ENCODE measurements at places on chromosomes 2 and 18. TPM values are rescaled to one million over a fixed set of nuclear protein-coding genes. Genes with fewer than 3 reads are reported as not detected.

DNA sequence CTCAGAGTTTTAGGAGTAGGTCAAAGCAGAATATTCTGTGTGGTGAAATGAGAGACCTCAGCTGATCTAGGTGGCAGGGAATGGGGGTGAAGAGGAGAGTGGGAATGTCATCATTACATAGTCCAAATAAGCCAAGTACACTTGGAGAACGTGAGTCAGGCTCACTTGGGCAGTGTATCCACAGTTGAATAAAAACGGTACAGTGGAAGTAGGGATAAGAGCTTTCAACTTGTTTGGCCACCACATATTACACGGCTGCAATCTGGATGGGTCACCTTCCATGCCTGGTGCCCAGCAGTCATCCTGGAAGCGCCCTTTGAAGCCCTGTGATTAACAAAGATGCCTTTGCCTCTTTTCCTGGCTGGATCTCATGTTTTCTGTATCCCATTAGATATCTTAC, 28.6 kb downstream of the MIB1 start:
- peak overlapping the region; percentile 47 for H3K27ac ChIP-seq
- H3K36me3 ChIP-seq, result peaks cover 45% of the 10 kb centered on the region
- H3K4me1 ChIP-seq, result peaks cover 9% of the 10 kb centered on the region
- peak; percentile 10 for DNase-seq
- H3K4me3 ChIP-seq, result no peak overlapping the region
- H3K27me3 ChIP-seq, result no peaks in the 10 kb centered on the region

- H3K4me3 ChIP-seq, result no peak overlapping the region
- DNase-seq, result no peak
- no peaks in the 10 kb centered on the region for H3K36me3 ChIP-seq
- no peaks in the 10 kb centered on the region for H3K27me3 ChIP-seq
- H3K4me1 ChIP-seq, result no peaks in the 10 kb centered on the region
Observed at GRCh38 chr18:40292985-40293710, 1661.9 kb upstream of the PIK3C3 start.

GRCh38 chr2:173287594-173287993, 67.1 kb upstream of the CDCA7 start:
- DNase-seq, result no peak
- H3K27ac ChIP-seq, result peak overlapping the region; percentile 53
- peaks cover 11% of the 10 kb centered on the region for H3K4me1 ChIP-seq

GRCh38 chr2:119419803-119420508, 11.7 kb upstream of the TMEM37 start:
- DNase-seq, result no peak
- H3K4me3 ChIP-seq, result no peak overlapping the region
- peaks cover 32% of the 10 kb centered on the region for H3K27me3 ChIP-seq
- peaks cover 15% of the 10 kb centered on the region for H3K4me1 ChIP-seq

MOCOS gene
- 14.4 TPM for total RNA-seq

GRCh38 chr2:30139131-30139870, 7.5 kb upstream of the YPEL5 start:
- H3K27ac ChIP-seq, result no peak overlapping the region
- no peak for DNase-seq
- peaks cover 16% of the 10 kb centered on the region for H3K27me3 ChIP-seq
- no peaks in the 10 kb centered on the region for H3K36me3 ChIP-seq

GRCh38 chr2:96602330-96602823, 35.7 kb downstream of the KANSL3 start:
- no peak overlapping the region for H3K4me3 ChIP-seq
- no peaks in the 10 kb centered on the region for H3K27me3 ChIP-seq
- no peak overlapping the region for H3K27ac ChIP-seq

GRCh38 chr2:241304039-241304670, 11.3 kb downstream of the HDLBP start:
- DNase-seq, result no peak
- peaks cover 14% of the 10 kb centered on the region for H3K4me1 ChIP-seq
- no peak overlapping the region for H3K4me3 ChIP-seq
- H3K27ac ChIP-seq, result no peak overlapping the region
- H3K36me3 ChIP-seq, result no peaks in the 10 kb centered on the region

DNA sequence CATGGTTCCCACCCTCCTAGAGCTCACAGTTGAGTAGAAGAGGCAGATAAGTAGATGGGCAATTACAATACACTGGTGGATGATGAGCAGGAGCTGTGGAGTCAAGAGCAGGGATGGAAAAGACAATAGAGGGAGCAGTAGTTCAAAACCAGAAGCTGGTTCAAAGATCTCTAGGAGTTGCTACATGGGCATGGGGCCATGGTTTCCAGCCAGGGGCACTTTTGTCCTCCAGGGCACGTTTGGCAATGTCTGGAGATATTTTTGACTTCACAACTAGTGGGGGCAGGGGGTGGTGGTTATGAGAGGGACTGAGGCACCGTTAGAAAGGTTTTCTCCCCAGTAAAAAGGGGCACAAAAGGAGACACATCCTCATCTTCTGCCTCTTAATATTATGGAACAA, 236.0 kb downstream of the DYSF start:
- DNase-seq, result no peak
- H3K27me3 ChIP-seq, result peaks cover 29% of the 10 kb centered on the region
- no peak overlapping the region for H3K27ac ChIP-seq
- H3K4me3 ChIP-seq, result no peak overlapping the region
- no peaks in the 10 kb centered on the region for H3K4me1 ChIP-seq
- H3K36me3 ChIP-seq, result no peaks in the 10 kb centered on the region

DNA sequence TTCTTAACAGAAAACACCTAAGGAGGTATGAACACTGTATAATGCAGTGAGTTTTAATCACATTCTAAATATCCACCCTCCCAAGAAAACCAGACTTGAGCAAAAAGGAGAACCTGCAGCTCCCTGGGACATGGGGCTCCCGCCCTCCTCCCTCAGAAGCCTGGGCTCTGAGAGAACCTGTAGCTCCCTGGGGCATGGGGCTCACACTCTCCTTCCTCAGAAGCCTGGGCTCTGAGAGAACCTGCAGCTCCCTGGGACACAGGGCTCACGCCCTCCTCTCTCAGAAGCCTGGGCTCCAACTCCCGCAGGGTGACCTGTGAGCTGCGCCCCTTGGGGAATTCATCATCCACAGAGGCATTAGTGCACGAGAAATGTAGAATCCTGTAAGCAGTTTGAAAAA, 222.9 kb downstream of the SNTG2 start:
- H3K4me3 ChIP-seq, result no peak overlapping the region
- DNase-seq, result peak; percentile 52
- H3K27ac ChIP-seq, result no peak overlapping the region
- no peaks in the 10 kb centered on the region for H3K4me1 ChIP-seq
- H3K36me3 ChIP-seq, result no peaks in the 10 kb centered on the region

DNA sequence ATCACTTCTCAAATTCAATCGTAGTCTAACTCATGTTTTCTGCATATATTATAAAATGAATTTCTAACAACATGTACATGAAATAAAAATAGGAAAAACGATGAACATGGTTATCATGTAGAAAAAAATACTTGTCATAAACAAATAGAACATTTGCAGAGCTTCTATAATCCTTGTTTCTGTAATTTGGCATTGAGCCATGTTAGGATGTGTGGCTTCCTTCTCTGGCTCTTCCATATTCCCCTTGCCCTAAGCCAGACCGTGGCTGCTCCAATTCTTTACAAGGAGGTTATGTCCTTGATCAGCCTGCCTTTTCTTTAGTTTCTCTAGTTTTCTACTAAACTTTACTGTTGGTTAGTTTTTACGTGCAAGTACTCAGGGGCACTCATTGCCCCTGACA, 155.3 kb downstream of the COL6A3 start:
- H3K27me3 ChIP-seq, result no peaks in the 10 kb centered on the region
- peak overlapping the region; percentile 88 for H3K27ac ChIP-seq
- DNase-seq, result no peak
- no peak overlapping the region for H3K4me3 ChIP-seq
- H3K4me1 ChIP-seq, result peaks cover 80% of the 10 kb centered on the region

DNA sequence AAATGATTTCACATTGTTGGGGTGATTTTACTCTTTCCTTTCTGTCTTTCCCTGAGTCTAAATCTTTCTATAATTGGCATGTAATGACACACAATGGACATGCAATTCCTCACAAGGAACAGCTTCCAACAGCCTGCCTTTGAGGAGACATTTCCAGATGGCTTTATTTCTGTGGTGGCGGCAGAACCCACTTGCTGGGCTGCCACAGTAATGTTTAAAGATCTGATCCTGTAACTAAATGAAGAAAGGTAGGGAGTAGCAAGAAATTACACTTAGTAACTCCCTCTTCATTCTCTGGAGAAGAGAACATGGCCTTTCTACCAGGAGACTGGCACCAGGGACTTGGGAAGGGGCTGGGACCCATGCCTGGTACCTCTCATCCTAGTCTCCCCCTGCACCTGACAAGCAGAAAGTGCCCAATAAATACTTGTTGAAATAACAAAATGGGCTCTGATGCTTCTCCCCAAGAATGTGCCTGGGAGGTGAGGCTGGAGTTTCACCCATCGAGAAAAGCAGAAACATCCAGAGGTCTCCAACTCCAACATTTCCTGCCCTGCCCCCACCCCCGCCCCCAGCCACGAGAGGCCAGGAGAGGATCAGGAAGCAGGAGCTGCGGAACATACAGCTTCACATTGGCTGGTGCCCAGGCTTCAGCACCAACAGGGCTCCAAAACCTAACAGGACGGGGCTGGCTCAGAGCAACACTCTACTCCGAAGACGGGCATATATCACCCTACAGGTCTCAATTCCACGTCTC, 92.1 kb downstream of the PXDN start:
- H3K27ac ChIP-seq, result peak overlapping the region; percentile 97
- peaks cover 45% of the 10 kb centered on the region for H3K4me1 ChIP-seq
- DNase-seq, result peak; percentile 58

- H3K27ac ChIP-seq, result no peak overlapping the region
- no peaks in the 10 kb centered on the region for H3K4me1 ChIP-seq
- H3K4me3 ChIP-seq, result no peak overlapping the region
- no peaks in the 10 kb centered on the region for H3K27me3 ChIP-seq
Observed at GRCh38 chr2:167940346-167940725, 307.1 kb downstream of the STK39 start.

DNA sequence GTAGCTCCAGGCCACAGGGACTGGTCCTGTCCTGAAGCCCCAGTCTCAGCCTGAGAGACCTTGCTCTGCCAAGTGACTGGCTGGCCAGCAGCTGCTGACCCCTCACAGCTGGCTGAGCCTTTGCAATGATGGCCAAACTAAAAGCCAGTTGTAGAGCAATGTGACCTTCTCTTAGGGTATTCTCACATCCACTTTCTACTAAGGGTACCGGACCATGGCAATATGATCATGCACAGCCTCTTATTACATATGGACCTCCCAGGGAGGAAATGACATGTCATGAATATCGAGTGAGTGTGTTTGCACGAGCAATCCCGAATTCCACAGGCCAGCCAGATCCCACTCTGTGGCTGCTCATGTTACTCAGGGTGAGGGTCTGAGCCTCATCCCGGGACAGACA, 213.9 kb downstream of the VAPA start:
- H3K27ac ChIP-seq, result no peak overlapping the region
- peaks cover 34% of the 10 kb centered on the region for H3K27me3 ChIP-seq
- no peak overlapping the region for H3K4me3 ChIP-seq
- H3K36me3 ChIP-seq, result no peaks in the 10 kb centered on the region

LCT gene
- under 0.01 TPM for total RNA-seq

SELENOI gene
- 11.6 TPM for total RNA-seq

NT5C1B gene
- not detected for total RNA-seq

PARD6G gene
- 2.2 TPM for total RNA-seq

GRCh38 chr2:112768432-112768831, 4.0 kb upstream of the CKAP2L start:
- H3K36me3 ChIP-seq, result no peaks in the 10 kb centered on the region
- no peak for DNase-seq
- H3K27ac ChIP-seq, result no peak overlapping the region
- peaks cover 12% of the 10 kb centered on the region for H3K4me1 ChIP-seq

DES gene
- total RNA-seq, result 1.2 TPM

DNA sequence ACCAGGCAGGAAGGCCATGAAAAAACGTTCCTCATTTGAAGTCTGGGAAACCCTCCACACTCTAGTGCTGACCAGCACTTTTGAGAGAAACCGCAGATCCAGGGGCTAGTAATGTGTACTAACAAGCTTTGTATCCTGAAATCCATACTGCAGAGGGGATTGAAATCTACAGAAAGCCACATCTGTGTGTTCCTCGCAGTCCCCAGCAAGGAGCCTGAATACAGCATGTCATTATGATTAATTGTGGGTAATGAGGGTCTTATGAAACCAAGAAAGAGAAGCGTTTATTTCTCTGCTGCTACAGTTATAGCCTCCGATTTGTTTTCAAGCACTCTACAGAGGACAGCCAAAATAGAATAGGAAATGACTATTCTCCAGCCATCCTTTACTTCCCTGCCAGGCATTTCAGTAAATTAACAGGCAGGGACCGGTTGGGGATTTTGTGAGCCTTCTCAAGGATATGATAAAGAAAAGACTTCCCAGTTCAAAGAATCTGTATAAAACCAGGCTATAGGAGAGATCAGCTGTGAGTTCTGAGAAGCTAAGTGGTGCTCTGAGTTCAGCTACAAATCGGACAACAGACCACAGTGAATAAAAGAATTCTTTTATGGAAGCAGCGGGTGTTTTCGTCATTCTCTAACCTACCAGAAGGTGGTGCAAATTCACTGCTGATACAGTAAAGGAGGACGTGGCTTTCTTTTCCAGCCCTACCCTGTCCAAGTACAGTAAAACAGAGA, 133.4 kb downstream of the INSIG2 start:
- H3K36me3 ChIP-seq, result no peaks in the 10 kb centered on the region
- H3K27me3 ChIP-seq, result peaks cover 51% of the 10 kb centered on the region
- no peak overlapping the region for H3K4me3 ChIP-seq
- peaks cover 4% of the 10 kb centered on the region for H3K4me1 ChIP-seq
- H3K27ac ChIP-seq, result no peak overlapping the region
- DNase-seq, result peak; percentile 95

DNA sequence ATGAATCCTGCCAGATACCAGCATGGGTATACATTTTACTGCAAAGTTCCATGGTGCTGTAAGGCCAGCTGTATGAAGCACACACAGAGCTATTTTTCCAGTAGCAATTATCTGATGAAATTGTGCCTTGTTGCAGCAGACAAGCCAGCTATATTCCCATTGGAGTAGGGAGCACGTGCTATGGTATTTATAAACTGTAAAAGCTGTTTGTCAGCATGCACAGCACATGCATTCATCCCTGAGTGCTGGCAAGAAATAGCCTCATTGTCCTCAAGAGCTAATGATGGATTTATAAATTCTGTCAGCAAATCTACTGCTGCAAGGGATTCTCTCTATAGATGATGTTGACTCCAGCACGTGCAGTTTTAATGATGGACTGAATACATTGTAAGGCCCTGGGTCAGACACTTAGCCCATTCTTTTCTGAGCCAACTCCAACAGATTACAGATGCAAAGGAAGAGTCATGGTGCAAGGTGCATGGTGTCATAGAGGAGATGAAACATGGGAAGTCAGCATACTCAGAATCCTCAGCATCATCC, 61.7 kb downstream of the KCNS3 start:
- H3K27me3 ChIP-seq, result no peaks in the 10 kb centered on the region
- no peak for DNase-seq
- H3K36me3 ChIP-seq, result no peaks in the 10 kb centered on the region
